Urinary bladder (tissue), 4 donors: ENCODE measurements at places on chromosomes 11 and 22. TPM values are rescaled to one million over a fixed set of nuclear protein-coding genes. Genes with fewer than 3 reads are reported as not detected.

DNA sequence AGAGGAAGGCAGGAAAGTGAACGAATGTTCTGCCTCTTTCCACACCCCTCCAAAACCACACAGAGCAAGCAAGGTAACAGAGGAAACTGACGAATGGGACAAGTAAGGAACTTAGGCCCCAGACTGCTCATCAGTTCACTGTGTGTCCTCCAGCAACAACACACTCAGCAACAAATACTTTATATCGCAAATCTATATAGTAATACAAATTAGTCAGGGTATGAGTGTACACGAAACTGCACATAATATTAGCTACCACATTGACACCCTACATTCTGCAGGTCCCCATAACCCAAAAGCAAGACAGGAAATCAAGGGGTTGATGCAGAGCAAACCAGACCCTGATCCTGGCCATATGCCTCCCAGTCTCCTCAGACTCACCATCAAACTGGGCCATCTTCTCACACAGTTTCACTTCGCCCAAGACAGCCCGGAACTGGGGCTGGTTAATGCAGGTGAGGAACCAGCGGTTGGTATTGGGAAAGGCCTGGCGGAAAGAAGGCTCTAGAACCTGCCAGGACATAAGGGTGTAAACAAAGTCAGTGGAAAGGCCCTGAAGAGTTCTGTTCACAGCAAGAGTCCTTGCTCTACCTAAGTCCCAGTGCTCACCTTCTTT, 6.6 kb downstream of the EEF1G start:
- DNase-seq, result no peak

CCDC157 gene
- polyA plus RNA-seq, result 2.0 TPM

GRCh38 chr11:129546266-129546665, 170.6 kb downstream of the BARX2 start:
- DNase-seq, result no peak

BTBD18 gene
- not detected for polyA plus RNA-seq

RASD2 gene
- polyA plus RNA-seq, result 7.9 TPM

DNA sequence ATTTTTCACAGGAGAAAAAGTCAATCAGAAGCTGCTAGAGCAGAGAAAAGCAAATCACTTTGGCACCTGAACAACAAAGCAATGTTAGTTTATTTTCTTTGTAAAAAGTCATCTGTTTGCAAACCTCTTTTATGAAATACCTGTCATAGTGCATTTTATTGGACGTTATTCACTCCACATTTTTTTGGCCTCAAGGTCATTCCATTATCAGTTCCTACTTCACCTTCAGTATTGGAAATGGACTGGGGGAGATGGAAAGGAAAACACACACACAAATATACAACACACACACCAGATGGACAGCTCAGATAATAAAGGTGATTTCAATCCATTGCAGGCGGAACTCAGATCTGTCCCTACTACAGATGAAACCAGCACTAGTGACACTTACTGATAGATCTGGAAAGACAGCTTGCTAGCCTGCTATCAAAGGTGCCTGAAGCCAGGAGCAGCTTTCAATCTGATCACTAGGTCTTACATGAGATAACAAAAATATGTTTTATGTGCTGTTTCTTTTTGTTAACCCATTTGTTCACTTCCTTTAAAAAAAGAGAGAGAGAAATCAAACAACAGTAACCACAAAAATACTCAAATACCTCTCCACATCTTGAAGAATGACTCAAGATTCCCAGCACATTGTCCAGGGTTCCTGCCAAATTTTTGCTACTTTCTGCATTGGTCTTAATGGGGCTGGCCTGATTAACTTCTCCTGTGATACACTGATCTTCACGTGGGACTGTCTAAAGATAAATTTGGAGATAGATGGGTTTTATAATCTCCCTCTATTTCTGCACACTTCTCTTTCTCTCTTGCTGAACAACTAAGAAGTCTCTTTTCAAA, 844.3 kb upstream of the TENM4 start:
- no peak for DNase-seq

SGSM1 gene
- 2.0 TPM for polyA plus RNA-seq

MISFA gene
- polyA plus RNA-seq, result 1.0 TPM

TRIM49 gene
- polyA plus RNA-seq, result not detected

DNA sequence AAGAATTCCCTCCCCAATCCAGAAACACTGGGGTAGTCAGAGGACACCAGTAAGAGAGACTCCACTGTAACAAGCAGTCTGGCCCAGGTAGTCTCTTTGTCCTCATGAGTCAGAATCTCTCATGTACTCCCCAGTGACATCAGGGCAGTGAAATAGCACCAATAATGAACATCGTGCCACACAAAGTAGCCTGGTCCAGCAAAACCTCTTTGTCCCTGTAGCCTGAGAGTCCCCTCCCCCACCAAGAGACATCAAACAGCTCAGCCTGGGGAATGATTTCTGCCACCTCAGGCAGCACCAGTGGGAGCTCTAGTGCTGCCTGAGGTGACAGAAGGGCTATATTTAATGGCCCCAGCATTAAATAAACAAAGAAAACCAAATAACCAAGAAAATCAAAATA, 88.1 kb downstream of the SBF2 start:
- DNase-seq, result no peak

TUB gene
- polyA plus RNA-seq, result 11.7 TPM

DNA sequence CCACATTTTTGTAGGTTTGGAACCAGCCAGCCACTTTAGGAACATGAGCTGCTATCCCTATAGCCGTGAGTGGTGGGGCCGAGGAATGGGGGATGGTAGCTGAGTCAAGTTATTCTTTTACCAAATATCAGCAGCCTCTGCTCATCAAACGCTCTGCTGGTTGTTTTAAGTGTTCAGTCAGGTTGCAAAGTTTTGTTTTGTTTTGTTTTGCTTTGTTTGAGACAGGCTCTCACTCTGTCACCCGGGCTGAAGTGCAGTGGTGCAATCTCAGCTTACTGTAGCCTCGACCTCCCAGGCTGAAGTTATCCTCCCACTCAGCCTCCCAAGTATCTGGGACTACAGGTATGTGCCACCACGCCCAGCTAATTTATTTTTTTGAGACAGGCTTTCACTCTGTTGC, 14.4 kb downstream of the CABIN1 start:
- no peak for DNase-seq

PHLDB1 gene
- polyA plus RNA-seq, result 112 TPM

DNA sequence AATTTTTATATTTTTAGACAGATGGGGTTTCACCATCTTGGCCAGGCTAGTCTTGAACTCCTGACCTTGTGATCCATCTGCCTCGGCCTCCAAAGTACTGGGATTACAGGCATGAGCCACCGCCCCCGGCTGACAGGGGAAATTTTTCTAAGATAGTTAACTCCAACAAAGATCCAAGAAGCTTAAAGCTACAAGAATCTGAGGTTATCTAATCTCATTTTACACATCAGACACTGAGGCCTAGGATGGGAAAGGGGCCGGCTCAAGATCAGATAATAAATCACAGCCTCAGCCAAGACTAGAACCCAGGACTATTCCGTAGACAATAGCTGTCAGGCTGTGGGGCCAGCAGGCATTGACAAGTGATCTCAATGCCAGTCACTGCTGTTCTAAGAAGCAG, 94.0 kb downstream of the AMBRA1 start:
- DNase-seq, result no peak

- no peak for DNase-seq
These were observed 1.1 kb upstream of the BIRC2 start for GRCh38 chr11:102345904-102346303.

DNA sequence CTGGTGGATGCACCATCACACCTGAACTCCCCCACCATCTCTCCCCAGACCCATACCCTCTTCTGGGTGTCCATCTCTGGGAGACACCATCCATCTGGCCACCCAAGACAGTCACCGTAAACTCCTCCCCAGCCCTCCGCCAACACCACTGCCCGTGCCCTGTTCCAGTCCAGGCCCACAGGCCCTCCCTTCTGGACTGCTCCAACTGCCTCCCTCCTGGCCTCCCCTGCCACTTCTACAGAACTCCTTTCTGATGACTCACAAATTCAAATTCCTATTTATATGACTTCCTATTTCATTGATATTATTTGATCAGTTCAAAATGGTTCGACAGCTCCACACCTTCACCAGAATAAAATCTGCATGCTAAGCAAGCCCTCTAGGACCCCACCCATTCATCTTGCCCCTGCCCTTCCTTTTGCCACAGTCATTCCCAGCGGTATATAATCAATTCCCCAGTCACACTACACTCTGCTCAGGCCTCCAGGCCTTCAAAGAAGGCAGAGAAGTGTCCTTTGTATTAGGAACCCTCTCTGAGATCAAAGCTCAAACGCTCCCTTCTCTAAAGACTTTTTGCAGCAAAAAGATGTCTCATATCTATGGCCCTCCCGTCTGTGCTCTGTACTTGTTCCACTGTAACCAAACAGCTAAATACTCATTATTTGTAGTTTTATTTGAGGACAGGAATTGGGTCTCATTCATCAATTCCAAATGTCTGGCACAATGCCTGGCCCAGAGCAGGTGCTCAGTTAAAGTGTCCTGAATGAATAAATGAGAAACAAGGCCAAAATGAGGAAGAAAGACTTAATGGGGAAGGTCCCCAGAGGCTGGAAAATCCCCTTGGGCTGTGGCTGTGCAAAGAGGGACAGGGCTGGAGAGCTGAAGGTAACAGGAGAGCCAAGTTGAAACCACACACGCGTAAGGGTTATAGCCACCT, 29.0 kb downstream of the MYH9 start:
- DNase-seq, result no peak

- DNase-seq, result no peak
These were observed 643 bp downstream of the CEND1 start for GRCh38 chr11:788953-789940.

SCGB2A2 gene
- not detected for polyA plus RNA-seq

GRCh38 chr11:34999453-34999852, 83.0 kb downstream of the PDHX start:
- DNase-seq, result no peak

GRCh38 chr11:118597556-118597955, 9.9 kb upstream of the PHLDB1 start:
- DNase-seq, result no peak

DNA sequence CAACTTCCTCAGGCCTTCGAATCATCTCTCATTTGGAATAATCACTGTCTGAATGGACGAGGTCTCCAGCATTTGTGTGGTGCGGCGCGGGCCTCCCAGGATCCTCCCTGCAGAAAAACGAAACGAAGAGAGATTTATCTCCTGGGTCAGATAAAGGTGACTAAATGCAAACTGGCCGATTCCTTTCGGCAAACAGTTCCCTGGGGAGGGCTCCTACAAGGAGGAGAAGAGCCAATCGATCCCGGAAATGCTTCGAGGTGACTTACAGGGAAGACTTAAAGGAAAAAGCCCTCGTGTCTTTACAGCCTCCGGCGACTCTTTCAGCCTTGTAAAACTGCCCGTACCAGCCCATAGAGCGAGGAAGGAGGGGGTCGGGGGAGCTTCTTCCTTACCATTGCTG, 126.5 kb downstream of the MIAT start:
- DNase-seq, result no peak

LARGE2 gene
- 4.0 TPM for polyA plus RNA-seq

TYMP gene
- polyA plus RNA-seq, result 84.1 TPM

GRCh38 chr11:131099746-131100145, 183.5 kb upstream of the SNX19 start:
- no peak for DNase-seq

- no peak for DNase-seq
These were observed 60.2 kb downstream of the SYT9 start for GRCh38 chr11:7311903-7312302.

DNA sequence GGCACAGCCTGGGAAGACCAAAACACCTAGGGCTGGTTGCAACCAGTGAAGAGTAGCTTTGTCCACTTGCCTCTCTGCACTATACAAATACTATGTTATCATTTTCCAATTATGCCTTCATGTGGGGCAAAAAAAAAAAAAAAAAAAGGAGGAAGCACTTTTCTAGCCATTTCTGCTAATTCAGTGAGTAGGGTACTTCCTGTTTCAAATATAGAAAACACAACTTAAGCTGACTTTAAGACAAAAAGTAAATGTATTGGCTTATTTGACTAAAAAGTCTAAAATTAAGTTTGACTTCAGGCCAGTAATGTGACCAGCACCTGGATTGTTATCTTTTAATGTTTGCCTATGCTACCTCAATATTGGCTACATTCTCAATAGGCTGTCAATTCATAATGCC, 15.3 kb downstream of the CCDC73 start:
- no peak for DNase-seq

- DNase-seq, result no peak
These were observed 30.6 kb downstream of the AMPD3 start for GRCh38 chr11:10485646-10486045.

DNA sequence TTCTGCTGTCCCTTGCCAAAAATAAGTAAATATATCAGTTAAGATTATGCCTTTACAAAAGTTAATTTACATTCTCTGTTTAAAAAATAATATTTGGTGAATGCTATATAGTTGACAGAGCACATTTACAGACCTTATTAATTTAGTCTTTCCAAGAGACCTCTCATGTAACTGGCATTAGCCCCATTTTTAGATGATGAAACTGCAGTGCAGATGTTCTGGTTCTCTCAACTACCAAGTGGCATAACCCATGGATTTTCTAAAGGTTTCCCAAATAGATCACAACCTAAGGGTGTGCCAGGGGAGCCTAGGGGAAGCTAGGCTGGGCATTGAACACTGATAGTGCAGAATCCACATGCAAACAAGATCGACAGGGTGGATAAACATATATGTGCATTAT, 88.5 kb downstream of the RNF169 start:
- DNase-seq, result no peak

- DNase-seq, result no peak
These were observed 3.6 kb downstream of the CRKL start for GRCh38 chr22:20920881-20921203.

- no peak for DNase-seq
These were observed 75.7 kb downstream of the KIAA1671 start for GRCh38 chr22:25027959-25028840.

- DNase-seq, result no peak
These were observed 84.1 kb downstream of the PDE2A start for GRCh38 chr11:72589802-72590761.

XKR3 gene
- not detected for polyA plus RNA-seq

ALX4 gene
- 0.08 TPM for polyA plus RNA-seq

- no peak for DNase-seq
These were observed 49.1 kb downstream of the PISD start for GRCh38 chr22:31612891-31613285.

DNA sequence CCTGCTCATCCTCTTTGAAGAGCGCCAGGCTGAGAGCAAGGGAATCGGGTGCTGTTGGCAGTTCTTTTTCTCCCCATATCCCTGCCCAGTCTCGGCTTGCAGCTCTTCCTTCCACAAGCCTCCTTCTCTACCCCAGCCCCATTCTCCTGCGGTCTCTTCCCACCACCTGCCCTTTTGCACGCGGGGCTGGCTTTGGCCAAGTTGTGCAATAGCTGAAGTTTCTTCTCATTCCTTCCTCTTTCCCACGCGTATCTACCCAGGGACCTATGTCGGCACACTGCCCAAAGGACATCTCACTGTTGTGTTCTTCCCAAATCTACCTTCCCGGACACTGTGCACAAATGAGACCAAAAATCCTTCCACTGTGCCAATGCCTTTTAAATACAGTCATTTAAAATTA, 22.3 kb upstream of the HTR3A start:
- DNase-seq, result no peak

RHOD gene
- polyA plus RNA-seq, result 10.1 TPM

WT1 gene
- 0.05 TPM for polyA plus RNA-seq

DNA sequence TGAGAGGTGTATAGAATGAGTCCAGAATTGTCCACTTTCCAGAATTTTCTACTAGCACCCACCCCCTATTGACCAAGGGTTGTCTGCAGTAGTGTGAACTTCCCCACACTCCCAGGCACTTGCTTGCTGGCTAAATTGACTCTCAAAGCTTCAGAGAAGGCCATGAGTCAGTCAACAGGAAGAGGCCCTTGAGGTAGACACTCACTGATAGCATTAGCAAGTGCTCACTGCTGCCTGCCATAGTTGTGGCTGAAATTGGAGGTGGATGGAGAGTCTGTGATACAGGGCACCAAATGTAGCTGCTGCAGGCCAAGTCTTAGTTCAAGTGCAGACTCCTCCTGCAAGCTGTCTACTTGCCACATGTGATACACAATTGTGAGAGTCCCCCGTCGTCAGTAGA, 156.8 kb downstream of the SPON1 start:
- DNase-seq, result no peak

GGTLC2 gene
- polyA plus RNA-seq, result not detected
